ENCODE measurements at places on chromosomes 4 and X.

DNA sequence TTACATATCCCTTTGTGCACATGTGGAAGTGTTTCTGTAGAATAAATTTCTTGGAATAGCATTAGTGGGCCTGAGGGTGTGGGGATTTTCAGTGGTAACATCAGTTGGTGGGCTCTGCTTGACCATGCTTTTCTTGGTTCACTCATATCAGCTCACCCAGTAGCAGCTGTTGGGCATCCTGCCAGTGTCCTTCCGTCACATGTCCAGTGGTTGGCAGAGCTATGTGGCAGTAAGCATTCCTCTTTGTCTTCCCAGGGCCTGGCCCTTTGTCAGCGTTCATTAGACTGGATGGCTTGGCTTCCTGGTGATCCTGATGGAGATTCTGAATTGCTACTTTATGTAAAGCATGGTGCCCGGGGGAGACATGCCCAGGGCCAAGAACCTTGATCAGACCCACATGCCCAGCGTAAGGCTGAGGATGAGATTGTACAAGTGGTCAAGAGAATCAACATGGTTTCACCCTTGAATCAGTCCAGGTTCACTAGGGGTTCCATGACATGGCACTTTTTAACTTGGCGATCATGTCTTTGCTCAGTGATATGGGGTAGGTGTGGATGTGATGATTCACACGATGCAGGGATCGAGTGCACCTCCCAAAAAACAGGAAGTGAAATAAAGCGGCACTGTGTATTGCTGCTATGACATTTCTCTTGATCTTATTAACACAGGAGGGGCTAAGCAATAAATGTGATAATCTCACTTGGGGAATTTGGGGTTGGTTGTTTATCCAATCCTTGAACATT, 72.1 kb upstream of the IGFBP7 start:
- DNase-seq, result no peak

DNA sequence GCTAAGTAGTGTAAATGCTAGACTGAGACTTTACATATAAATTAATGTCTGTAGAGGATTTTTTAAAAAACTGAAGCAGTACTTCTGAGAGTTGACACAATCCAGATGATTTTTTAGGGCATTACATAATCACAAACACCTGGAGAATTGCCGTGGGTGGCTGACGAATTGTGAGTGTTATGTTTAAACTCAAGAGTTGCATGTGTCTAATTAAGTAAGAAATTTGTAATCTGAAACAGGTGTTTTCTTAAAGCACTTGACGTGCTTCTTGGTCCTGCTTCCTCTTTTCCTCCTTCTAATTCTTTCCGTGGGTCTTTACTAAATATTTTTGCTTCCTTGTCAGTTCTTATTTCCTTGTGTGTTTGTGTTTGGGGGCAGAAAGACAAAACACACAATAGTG, 27.8 kb downstream of the PIR start:
- DNase-seq, result no peak

- DNase-seq, result no peak
These were observed 89.8 kb downstream of the RTL9 start for GRCh38 chrX:110448459-110448858.

DNA sequence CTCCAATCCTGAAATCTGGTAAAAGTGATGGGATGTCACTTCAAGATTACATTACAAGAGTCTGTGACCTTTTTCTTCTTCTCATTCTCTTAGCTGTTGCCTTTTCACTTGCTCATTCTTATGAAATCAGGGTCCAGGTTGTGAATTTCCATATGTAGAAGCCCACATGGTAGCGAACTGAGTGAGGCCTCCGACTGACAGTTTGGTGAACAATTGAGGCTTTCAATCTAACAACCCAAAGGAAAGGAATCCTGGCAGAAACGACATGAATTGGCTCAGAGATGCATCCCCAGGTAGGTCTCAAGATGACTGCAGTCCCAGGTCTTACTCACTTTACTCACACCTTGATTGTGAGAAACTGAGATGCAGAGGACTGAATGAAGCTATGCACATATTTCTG, 203.4 kb upstream of the FAT4 start:
- DNase-seq, result no peak

DNA sequence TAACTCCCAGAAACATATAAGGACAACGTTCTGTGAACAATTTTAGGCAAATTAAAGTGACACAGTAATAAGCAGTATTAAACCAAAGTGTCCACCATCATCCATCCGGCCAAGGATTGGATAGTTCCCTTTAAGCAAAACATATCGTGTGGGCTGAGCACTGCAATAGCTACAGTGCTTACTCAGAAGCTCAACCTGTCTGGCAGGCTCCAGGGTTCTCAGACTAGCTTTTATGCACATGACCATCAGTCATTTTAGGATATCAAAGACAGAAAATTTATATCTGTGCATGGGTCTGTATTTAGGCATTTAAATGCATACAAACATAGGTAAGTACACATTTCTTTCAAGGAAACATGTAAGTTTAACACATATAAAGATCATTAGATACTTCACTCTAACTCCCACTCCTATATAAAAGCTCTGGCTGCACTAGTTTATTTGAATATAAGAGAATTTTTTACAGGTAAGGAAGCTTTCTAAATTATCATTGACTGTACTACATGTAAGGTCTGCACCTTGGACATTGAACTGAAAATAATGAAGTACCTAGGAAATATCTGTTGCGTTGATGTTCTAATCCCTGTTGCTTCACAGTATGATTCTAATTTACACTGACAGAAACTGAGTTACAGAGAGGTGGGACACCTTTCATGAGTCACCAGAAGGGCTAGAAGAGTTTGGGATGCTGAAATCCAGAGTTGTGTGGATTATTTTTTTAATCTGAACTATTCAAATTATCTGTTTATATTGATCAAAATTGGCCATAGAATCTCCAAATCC, 67.6 kb downstream of the ELOVL6 start:
- no peak for DNase-seq

DNA sequence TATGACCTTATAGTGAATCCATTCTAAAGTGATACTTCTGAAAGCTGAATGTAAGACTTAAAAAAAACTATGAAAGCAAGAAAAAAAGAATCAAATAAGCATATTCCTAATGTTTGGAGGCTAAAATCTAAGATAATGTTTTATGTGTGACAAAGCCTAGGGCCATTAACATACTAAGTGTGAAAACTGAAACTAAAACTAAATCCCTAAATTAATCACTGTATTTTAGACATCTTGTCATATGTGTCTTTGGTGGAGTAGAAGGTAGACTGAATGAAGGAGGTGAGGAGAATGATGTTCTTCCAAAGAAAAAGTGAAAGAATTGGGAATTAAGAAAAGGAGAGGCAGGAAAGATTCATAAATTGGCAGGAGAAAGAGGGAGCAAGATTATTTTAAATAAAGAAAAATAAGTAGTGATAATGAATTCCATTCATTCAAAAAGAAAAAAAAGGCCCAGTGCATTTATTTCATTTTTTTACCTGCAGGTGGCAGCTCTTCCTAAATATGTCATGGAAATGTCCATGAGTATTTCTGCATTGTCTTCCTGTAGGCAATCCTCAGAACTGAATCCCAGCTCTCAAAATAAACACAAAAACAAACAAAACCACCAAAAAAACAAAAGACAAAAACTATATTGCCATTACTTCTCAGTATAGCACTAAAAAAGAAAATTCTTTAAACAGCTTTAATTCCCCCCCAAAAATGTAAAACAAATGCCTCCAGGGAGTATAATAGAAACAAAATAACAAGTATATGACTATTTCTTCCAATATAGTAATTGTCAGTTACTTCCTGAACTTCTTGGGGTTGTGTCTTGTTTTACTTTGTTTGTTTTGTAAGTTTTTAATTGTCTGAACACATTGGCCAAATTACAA, 17.0 kb upstream of the AP1AR start:
- peak; percentile 23 for DNase-seq

GRCh38 chr4:39963656-39964055, 14.1 kb downstream of the PDS5A start:
- no peak for DNase-seq

DNA sequence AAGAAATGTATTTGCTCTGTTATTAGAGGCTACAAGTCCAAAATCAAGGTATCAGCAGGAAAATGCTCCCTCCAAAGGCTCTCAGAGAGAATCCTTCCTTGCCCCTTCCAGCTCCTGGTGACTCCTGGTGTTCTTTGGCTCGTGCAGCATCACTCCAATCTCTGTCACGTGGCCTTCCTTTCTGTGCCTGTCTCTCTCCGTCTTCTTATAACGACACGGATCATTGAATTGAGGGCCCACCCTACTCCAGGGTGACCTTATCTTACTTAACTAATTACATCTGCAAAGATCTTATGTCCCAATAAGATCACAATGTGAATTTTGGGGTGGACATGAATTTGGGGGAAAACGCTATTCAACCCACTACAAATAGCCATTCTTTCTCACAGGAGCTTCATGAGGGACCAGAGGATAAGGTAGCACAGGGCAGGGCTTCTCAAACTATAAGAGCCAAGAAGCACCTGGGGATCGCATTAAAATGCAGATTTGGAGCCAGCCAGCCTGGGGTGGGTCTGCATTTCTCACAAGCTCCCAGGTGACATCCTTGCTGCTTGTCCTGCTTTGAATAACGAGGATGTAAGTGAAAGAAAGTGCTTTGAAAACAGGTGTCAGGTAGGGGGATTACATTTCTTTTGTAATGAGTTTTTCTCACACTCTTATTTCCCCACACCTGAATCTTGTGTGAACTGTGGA, 41.9 kb upstream of the APLN start:
- DNase-seq, result no peak

DNA sequence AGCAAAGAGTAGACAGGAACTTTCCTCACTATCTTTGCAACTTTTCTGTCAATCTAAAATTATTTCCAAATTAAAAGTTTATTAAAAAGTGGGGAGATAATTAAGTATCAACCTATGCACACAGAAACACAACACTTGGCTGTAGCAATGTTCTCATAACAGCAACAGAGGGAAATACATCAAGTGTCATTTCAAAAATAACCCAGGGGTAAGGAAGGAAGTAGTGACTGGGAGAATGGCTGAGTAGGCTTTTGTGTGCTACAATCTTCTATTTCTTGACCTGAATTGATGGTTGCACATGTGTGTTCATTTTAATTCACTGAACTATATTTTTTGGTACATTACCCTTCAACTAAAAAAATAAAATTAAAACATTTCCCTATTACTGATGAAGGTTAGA, 67.5 kb downstream of the ABCG2 start:
- DNase-seq, result no peak

- DNase-seq, result no peak
These were observed 250.0 kb downstream of the CBR4 start for GRCh38 chr4:168759959-168760527.

- DNase-seq, result no peak
These were observed 94.5 kb downstream of the RASGEF1B start for GRCh38 chr4:81377191-81377590.

DNA sequence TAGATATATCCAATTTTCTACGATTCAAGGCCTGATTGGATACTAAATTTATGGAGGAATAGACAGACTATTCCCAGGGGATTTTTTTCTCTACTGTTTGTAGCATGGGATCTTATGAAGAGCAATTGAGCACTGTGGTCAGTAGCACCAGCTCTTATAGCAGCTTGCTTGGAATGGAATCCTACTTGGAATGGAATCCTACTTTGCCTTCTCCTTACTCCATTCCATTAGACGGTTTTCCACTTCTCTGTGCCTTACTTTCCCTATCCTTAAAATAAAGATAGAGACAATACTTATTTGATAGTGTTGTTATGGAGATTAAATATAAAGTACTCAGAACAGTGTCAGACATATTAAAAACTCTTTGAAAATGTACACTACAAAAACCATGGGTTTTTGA, 133.5 kb downstream of the BTC start:
- no peak for DNase-seq

GRCh38 chr4:125135652-125136051, 179.1 kb upstream of the FAT4 start:
- no peak for DNase-seq

- DNase-seq, result peak; percentile 93
These were observed at the start of gene PRRG1 for GRCh38 chrX:37349221-37350033. TSS of gene PRRG1 (plus strand) at chrX:37349364. CDS start at chrX:37406250, 56,886 bp downstream.

DNA sequence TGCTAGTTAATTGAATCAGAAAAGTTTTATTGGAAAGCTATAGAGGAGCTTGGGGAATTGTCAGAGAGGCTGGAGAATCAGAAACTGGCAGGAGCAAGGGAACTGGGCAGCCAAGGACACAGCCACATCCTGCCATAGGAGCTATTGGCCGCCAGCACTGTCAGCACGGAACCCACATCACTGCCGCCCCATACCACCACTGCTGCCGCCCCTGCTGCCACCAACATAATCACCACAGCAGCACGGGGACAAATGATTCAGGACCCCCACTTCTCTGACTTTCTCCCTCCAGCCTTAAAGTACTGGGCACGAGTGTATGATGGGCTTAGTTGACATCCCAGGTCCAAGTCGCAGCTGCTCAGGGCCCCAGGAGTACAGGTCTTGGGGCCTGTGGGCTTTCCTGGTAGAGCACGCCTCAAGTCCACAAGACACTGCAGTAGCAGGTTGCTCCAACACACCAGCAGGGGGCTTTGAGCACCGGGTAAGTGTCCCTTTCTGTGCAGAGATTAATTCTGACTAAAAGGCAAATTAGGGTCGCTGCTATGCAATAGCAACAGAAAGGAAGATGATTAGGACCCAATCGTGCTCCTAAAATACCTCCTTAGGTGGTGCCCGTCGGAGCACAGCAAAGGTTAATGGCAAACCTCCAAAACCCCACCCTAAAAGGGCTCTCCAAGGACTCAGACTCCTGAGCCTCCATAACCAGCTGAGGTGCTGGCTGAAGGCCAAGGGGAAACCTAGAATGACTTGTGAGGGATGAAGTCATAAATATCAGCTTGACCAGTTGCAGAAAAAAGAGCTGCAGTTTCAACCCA, 6.9 kb downstream of the PJA1 start:
- peak; percentile 77 for DNase-seq

- no peak for DNase-seq
These were observed 242.3 kb upstream of the GPRIN3 start for GRCh38 chr4:89549907-89550306.

DNA sequence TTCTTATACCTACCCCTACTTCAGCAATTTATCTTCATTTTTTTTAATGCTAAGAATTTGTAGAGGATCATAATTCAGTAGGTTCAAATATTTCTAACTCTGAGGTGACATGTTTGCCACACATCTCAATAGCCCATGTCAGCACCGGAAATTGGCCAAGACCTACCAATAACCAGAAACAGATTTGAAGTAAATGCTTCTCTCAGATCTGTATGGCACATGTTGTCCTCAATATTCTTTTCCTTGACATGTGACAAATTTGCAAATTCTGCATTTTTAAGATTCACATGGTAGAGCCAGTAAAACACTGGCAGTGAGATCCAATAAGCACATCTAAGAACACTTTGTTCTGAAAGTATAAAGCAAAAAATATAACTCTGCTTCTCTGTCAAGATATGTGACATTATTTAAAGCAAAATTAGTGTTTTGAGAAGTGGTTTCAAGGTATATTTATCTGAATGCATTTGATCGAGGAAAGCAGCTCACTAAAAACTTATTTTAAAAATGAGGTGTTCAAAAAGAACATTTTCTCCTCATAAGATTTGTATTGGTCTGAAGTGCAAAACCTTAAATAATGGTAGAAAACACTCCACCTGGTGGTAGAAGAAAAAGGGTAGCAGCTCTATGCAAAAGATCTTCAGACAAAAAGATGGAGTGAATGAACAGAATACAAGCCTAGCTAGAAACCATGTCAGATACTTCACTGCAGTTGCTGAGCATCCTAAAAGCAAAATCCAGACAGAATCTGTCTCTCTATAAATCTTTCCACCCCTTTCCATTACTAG, 513.8 kb upstream of the FAM241A start:
- DNase-seq, result no peak

GRCh38 chrX:12970691-12971202, 4.2 kb upstream of the TMSB4X start:
- DNase-seq, result no peak

All from kidney (tissue), 22 donors.